ENCODE measurements at places on chromosomes 7 and 10.

DNA sequence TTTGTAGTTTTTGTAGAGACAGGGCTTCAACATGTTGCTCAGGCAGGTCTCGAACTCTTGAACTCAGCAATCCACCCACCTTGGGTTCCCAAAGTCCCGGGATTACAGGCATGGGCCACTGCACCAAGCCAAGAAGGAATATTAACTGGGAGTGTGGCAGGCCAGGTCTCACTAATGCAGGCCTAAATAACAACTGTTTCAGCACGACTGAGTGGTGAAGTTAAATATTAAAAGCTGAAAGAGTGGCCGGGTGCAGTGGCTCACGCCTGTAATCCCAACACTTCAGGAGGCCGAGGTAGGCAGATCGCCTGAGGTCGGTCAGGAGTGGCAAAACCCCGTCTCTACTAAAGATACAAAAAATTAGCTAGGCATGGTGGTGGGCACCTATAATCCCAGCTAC lies 21.1 kb downstream of the CHUK start:
- no peak for DNase-seq

DNA sequence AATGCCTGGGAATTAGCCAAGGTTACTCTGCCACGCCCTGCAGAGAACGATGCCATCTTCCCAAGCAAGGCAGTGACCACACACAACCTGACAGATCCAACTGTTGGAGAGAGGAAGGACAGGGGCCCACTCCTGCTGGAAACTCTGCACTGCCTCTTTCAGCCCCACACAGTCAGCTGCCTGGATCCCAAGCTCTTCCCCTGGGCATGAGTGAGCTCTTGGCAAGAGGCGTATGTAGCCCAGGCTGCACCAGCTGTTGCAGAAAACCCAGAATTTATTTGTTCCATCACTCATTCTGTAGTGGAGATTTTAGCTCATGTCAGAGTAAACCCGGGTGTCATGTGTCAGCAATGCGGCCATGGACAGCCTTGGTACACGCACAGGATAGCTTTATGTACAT lies 135.1 kb upstream of the TRIM24 start:
- DNase-seq = peak; percentile 92

DNA sequence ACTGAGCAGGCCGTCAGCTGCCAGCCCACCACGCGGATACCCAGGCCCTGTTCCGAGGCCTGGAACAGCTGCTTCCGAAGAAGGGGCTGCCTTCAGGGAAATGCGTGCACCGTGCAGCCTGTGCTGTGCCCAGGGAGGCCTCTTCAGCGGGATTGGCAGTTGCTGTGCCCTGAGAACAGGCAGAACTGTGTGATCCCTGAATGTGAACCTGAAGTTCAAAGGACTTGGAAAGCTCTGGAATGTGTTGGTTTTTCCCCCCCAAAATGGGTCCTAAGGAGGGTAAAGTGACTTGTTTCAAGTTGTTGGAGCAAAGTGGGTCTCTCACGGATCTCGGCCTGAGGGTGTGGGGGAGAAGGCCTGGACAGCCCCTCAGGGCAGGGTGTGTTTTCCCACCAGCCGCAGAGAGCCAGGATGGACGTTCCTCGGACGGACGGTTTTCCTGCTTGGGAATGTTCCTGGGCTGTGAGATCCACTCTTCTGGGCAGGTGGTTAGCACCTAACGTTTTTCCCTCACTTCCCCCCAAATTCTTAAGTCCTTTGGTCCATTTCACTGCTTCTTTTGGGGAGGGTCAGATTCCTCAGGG lies 2.1 kb downstream of the SPRN start:
- no peak for DNase-seq

GRCh38 chr10:82738592-82738991 lies 863.6 kb downstream of the NRG3 start:
- peak; percentile 55 for DNase-seq

DNA sequence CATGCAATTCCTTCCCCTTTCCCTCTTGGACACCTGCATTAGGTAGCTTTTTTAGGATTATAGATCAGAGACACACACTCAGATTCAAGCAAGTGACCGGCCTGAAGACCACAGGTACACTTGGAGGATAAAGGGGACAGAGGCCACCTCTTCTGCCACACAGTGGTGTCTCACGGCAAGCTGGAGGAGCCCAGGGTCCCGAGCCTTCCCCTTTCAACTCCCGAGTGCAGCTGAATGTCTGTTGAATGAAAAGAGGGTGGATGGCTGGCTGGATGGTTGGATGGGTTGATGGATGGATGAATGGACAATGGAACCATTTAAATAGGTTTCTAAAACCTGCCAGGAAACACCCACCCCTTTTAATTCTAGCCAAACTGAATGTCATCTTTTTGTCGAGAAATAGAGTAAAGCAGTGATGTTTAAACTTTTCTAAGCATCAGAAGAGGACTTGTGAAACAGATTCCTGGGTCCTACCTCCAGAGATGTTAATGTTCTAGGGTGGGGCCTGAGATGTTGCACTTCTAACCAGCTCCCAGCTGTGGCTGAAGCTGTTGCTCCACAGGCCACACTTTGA lies 49.2 kb upstream of the ZMIZ1 start:
- no peak for DNase-seq

DNA sequence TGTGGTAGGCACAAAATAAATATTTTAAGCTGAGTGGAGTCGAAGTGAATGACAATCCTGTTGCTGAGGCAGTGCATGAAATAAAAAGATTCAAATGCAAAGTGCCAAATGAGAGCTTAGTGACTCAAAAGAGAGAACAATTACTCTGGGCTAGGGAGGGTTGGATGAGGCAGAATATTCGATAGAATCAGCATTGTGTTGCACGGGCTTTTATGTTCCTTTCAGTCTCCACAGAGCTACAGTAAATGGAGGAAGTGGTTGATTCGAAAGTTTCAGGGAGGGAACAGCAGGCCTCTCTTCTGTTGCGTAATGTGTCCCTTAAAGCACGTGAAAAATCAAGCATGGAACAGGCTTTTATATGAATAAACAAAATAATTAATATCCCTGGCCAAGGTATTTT lies 599.3 kb upstream of the CELF2 start:
- no peak for DNase-seq

- DNase-seq = no peak
Measured at GRCh38 chr7:115680921-115681320, 349.6 kb downstream of the TFEC start.

DNA sequence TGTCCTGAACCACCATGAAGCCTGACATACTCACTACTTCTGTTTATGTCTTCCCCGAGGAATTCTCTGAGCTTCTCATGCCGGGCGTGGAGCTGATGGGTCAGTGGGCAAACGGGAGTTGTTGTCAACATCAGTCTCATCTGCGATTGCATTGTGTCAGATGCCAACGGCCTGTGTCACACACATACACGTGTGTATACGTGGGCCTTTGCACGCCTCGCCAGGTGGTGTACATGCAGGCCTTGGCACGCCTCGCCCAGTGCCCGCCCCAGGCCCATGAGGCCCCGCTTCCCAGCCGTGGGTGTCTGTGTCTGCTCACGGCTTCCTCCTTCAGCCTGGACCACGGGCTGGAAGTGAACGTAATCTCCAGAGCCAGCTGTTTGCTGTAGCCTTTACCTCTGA lies 7.5 kb upstream of the CSGALNACT2 start:
- no peak for DNase-seq

GRCh38 chr10:26323219-26323618 lies 106.6 kb downstream of the GAD2 start:
- DNase-seq = no peak

DNA sequence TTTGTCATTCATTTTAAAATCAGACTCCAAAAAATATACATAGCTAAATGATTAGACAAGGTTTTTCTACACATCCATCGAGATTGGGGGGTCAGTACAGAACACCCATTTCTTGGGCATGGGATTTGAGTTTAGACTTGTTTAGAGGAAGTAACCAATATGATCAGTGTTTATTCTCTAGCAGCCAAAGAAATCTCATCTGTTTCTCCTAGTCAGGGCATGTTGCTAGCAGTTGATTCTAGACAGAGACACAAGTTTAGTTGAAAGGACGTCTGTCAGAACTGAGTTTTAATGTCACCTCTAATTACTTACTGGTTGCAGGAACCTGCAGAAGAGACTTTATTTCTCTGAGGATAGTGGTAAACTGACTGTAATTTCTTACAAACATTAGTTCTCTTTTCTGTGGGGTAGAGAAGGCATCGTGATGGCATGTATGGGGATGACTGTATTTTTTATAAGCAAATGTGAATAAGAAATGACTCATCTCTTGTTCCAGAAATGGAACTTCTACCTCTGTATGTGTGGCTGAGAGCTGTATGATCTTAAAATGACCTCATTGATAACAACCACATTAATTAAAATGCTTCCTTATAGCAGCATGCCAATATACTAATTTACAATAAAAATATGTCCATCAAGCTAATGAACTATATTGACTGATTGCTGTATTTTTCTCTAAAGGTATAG lies 30.6 kb upstream of the RHOBTB1 start:
- DNase-seq = no peak
